ENCODE measurements at places on chromosomes 12 and 14.

- no peak for DNase-seq
Measured at GRCh38 chr14:55807053-55807880, 227.3 kb downstream of the KTN1 start.

GRCh38 chr12:52942901-52943181 lies 6.1 kb upstream of the KRT18 start:
- DNase-seq: no peak

DNA sequence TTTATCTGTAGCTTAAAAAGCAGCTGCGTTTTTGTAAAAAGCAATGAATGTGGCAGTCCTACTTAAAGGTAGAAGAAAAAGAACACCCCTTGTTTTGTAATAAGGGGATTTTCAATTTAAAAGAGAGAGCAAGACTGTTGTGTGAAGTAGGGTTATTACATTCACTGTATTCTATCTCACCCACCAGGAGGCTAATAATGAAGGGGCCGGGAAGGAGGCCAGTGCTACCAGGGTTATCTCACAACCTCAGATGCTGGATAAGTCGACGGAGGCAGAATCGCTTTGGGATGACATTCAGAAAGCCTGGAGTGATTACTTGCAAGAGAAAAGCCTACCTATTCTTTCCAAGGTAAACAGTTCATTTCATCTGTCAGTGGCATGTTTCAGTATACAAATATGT lies 97.7 kb downstream of the RMST start:
- DNase-seq: no peak

- peak; percentile 20 for DNase-seq
Measured at GRCh38 chr14:90815822-90816662, at the start of gene TTC7B. Gene TTC7B, minus strand, starts transcription at chr14:90816430. Its CDS starts 135 bp downstream, at chr14:90816295.

DNA sequence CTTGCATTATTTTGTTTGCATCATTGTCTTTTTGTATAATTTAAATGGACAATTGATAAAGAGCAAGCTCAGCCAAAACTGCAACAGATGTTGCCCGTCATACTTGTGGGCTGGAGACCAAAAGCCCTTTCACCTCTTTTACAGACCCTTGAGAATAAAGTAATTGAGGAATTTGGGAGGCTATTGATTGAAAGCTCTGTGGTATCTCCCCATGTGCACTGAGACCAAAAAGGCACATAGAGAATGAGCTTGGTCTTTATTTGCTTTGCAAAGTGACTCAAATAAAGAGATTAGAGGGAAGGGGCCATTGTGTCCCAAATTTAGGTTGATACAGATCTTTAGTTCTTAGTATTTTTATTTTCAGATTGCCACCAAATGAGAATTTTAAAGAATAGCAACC lies 617.6 kb downstream of the TRHDE start:
- no peak for DNase-seq

- no peak for DNase-seq
Measured at GRCh38 chr14:85479771-85480170, 50.2 kb upstream of the FLRT2 start.
